ENCODE measurements at places on chromosomes 1 and 21.

- DNase-seq = no peak
Measured at GRCh38 chr21:24163539-24163938, 1443.7 kb downstream of the MRPL39 start.

DNA sequence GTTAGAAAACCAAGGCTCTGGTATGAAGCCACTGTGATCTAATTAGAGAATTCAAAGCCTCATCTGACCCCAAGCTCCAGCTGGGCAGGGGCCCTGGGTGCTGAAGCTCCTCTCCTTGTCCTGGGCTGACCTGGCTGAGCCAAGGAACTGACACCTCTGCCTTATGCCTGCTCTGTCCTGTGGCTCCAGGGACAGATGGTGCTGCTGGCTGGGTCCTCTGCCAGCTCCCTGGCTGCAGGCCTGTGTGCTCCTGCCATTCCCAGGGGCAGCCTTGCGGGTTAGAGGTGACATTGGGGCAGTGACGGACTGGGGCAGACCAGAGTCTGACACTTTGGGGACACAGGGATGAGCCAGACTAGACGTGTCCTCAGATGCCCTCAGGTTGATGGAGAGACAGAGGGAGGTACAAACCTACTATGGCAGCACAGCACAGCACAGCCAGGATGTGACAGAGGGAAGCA, 11.8 kb downstream of the ACOT11 start:
- no peak for DNase-seq

GRCh38 chr1:78688697-78689096, 39.1 kb downstream of the IFI44 start:
- no peak for DNase-seq

- DNase-seq = no peak
Measured at GRCh38 chr1:16183765-16184556, 28.1 kb upstream of the EPHA2 start.

GRCh38 chr1:61539720-61540462, 185.1 kb downstream of the TM2D1 start:
- DNase-seq = no peak

DNA sequence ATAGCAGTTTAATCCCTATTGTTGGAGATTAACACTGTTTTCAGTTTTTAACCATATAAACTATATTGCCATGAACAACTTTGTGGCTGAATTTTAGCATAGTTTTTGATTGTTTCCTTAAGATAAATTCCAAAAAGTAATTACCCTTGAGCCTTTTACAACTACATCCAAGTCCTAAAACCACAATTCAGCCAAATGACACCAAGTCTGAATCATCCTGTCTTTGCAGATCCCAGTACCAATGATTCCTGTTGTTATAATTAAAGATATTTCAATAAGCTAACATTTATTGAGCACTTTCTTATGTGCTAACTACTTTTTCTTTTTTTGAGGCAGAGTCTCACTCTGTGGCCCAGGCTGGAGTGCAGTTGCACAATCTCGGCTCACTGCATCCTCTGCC, 35.6 kb downstream of the IL23R start:
- DNase-seq = no peak

DNA sequence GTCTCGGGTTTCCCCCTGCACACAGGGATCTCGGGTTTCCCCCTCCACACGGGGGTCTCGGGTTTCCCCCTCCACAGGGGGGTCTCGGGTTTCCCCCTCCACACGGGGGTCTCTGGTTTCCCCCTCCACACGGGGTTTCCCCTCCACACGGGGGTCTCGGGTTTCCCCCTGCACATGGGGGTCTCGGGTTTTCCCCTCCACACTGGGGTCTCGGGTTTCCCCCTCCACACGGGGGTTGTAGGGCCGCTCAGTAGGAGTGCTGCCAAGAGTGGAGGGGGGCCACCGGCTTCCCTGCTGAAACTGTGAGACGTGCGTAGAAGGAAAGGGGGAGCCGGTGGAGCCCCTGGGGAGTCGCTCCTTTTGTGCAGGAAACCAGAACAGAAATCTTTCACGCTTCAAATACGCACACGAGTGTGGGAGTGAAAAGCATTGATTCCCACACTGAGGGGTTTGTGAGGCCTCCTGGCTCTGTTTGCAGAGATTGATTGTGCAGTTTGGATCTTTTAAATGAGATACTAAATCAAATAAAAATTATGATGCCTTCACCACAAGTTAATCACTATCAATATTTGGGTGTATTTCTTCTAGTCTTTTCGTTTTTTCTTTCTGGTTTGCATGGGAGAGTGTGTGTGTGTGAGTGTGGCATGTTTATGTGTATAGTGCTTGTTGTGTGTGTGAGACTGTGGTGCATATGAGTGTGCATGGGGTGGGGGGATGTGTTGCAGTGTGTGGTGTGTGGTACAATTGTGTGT, 54.3 kb upstream of the TRAPPC10 start:
- DNase-seq = no peak

DNA sequence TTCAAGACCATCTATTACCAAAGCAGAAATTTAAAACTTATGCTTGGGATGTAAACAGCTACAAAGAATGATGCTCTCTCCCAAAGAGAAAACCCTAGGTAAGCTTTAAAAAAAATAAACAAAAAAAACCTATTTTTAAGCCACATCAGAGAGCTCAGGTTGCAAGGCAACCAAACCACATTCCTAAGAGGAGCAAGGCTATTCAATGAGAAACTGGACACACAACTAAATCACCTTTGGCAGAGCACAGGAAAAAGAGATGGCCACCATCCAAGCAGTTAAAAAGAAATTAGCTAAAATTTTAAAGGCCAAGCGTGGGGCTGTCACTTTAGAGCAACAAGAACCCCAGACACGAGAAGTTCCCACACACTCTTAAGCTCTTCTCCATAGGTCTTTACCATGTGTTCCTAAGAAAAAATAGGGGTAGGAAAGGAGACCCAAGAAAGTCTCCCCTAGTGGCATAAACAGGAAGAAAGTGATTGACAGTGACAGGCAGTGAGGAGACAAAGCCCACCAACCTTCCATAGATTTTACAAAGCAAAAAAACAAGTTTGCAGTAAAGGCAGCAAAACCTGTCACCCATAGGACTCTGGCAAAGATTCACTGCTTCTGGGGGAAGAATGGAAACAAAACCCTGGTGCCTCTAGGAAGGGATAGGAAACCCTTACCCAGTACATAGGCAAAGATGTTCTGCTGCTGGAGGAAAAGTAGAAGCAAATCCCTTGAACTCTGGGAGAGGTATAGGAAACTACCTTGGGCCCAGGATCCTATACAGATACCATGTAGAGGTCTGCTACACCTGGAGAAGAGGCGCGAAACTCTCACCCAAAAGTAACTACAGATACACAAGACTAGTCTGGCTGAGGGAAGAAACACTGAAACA, 68.5 kb downstream of the FOXJ3 start:
- DNase-seq = no peak

GRCh38 chr1:178931858-178932551, 61.1 kb upstream of the ANGPTL1 start:
- peak; percentile 26 for DNase-seq

GRCh38 chr1:35126546-35126945, 47.4 kb downstream of the ZMYM1 start:
- no peak for DNase-seq

DNA sequence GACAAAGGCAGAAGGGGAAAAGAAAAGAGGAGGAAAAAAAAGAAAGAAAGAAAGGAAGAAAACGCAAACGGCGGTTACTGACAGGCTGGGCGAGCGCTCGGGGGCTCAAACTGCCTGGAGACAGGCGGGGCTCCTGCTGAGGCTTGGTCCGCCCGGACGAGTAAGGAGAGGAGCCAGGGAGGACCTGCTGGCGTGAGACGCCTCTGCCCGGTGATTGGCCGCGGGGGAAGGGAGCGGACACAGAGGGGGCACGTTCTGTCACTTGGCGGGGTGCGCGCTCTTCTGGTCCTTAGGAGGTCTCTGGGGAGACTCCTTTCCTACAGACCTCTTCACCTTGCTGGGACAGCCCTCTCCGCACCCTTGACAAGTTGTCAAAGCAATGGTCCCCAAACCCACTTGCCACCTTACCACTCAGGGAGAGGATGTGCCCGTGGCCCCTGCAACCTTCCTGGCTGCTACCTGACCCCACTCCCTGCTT, 791 bp upstream of the PIK3R3 start:
- DNase-seq = no peak

DNA sequence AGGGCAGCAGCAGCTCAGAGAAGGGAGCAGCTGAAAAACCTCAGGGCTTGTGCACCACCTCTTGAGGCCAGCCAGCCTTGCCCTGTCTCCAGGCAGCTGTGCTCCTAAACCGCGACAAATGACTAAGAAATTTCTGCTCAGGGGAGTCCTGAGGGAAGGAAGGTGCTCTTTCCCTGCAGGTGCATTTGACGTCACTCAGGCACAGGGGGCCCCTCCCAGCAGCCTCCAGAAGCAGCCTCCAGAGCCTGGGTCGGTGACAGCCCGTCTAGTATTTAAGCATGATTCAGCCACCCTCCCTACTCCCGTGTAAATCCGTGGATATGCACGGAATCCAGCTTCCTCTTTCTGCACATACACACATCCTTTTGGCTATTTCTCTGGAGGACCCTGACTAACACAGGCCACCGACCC, 560.5 kb downstream of the KIF26B start:
- no peak for DNase-seq

DNA sequence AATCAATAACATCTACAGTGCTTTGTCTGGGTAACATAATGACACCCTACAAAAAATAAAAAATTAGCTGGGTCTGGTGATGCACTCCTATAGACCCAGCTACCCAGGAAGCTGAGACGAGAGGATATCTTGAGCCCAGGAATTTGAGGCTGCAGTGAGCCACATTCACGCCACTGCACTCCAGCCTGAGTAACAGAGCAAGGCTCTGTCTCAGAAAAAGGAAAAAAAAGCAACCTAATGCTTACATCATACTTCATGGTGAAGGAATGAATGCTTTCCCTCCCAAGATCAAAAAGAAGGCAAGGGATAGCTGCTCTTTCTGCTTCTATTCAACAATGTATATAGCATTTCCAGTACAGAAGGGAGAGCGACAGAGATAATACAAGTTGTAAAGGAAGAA, 24.2 kb upstream of the CTTNBP2NL start:
- DNase-seq = no peak

- no peak for DNase-seq
Measured at GRCh38 chr1:194047206-194047605, 860.8 kb upstream of the B3GALT2 start.

GRCh38 chr1:23376890-23377811, 7.5 kb upstream of the ZNF436 start:
- peak; percentile 51 for DNase-seq

DNA sequence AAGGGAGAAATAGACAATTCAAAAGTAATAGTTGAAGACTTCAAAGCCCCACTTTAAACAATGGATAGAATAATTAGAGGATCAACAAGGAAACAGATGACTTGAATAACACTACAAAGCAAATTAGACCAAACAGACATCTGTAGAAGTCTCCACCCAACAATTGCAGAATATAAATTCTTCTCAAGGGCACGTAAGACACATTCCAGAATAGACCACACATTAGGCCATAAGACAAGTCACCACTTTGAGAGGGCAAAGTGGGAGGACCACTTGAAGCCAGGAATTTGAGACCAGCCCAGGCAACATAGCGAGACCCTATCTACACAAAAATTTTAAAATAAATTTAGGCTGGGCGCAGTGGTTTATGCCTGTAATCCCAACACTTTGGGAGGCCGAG, 20.5 kb upstream of the RNF186 start:
- DNase-seq = no peak

DNA sequence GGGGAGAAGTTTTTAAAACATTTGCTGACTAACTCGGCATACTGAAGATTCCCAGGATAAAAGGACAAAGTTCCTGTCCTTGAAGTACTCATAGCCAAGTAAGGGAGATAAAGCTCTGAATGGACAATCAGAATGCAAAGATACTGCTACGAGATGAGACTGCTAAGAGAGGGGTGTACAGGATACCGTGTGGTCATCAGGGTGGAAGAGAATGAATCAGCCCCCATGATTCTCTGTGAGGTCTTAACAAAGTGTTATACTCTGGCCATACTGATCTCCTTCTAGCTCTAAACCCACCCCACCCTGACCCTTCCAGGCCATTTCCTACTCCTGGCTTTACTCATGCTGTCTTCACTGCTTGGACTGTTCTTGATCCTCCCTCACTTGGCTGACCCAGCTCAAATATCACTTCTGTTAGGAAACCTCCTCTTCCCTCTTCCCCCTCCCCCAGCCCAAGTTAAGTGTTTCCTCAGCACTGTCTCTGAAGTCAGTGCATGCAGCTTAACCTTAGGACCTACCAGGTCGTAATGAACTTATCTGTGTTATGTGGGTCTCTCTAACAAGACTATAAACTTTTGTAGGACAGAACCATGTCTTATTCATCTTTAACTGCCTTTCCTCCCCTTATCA, 15.8 kb upstream of the MAGOH start:
- DNase-seq = no peak

DNA sequence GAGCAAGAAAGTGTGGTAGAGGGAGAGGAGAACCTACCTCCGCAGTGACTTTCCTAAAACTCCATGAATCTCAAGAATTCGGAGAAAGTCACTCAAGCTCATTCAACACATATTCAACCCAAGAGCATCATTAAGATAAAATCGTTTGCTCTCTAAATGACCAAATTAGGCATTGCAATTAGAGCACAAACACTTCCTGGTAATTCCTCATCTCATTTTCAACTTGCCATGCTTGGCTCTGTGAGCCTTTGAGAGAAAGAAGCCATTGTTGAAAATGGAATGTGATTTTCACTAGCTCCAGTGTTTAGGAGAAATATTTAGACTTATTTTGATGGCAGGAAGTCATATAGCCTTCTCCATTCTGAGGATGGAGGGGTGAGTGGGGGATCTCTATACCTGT, 52.5 kb downstream of the KAZN start:
- DNase-seq = no peak

DNA sequence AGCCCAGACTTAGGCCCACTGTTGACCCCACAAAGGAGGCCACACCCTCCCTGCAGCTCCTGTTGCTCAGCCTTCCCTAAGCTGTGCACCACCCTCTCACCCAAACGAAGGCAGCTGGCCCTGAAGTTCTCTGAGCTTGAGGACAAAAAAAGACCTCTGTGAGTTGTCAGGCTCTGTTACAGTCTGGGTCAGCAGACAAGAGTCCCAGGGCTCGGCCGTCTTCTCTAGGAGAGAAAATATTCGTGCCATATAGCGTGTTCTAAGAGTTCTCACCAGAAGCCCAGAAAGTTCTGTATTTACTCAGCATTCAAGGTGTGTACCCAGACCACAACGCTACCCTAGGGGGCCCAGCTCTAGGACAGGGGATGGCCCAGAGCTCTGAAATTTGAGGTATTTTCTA, 25.5 kb upstream of the LYST start:
- peak; percentile 75 for DNase-seq

- DNase-seq = peak; percentile 46
Measured at GRCh38 chr1:204410688-204411450, 748 bp downstream of the PPP1R15B start.
